ENCODE measurements at places on chromosomes 3 and 15.

DNA sequence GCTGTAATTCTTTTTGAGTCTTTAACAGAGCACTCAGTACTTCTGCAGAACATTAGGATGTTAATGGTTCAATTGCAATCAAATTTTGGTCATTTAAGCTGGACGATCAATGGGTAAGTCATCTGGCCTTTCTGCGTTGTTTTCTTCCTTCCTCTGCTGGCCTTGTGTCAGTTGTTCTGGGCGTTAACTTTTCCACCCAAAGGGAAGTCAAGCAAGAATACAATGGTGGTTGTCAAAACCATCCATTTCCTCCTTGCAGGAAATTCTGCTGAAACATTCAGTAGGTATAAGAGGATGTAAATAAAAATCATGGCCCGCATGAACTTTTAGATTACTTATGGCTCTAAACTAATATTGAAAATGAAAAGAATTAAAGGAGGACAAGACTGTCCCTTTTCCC is 584.0 kb downstream of the GRM7 start:
- no peak for DNase-seq

DNA sequence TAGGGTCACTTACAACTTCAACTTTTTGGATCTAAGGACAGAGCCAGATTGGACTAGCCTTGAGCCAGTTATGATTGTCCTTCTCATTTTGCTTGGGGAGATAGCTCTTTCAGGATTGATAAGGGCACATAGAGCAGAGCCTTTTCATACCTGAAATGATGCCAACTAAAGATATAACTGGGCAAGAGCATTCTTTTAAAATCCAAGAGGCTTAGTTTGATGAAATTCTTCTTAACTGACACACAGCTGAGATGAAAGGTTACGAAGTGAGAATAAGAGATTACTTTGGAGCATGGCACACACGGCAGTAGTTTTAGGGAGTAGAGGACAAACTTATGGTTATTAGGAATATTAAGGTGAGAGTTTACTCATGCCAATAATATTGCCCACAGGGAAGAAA is 12.7 kb downstream of the CD200 start:
- no peak for DNase-seq

GRCh38 chr15:65451989-65452388 is 29.2 kb upstream of the IGDCC4 start:
- no peak for DNase-seq

- no peak for DNase-seq
Measured at GRCh38 chr3:44001072-44001471, 240.6 kb upstream of the TOPAZ1 start.

DNA sequence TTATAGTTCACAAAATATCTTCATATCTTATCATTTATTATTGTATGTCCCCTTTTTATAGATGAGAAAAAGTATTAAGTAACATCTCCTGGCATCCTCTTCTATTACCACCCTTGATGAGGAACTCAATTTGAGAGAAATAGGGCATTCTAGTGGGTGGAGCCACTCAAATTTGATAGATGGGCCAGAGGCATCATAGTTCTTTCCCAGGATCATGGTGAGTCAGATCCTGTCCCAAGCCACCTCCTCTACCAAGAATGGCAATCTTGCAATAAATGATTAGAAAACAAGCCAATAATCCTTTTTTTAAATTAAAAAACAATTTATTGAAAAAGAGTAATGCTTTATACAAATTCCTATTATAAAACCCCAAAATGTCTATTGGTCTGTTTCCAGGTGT is 16.8 kb downstream of the CLDN1 start:
- DNase-seq = no peak

DNA sequence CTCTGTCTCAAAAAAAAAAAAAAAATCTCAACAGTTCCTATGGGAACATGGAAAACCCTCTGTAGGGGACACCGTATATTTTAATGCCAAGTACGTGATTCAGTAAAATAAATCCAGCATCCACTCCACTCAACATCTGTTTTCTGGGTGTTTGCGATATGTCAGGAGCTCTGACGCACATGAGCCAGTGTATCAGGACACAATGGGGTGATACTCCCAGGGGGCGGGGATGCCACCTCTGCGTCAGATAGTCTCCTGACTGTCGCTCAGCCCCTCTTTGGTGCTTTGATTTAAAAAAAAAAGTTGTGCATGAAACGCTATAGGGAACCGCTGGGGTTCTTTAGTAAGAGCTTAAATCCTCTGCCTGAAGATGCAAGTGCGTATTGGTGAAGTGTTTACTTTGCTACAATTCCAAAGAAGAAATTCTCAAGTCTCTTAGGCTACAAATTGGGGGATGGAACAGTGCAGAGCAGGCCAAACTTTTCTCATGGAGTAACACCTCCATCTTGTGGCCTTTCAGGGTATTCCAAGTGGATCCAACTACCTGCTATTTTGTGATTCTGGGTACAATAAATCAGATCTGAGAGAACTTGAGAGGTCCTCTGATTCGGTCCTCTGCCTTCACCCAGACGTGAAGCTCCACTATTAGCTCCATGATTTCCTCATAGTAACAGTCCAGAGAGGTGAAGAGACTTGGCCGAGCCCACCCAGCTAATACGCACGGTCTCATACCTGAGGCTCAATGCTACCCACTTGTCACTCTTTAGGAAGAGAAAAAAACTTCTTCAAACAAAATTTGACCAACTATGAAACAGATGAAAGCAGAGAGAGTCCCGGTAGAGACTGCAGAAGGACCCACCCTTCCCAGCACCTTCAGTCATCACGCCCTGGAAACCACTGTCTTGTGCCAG is 9.3 kb upstream of the NR2E3 start:
- DNase-seq = peak; percentile 75

DNA sequence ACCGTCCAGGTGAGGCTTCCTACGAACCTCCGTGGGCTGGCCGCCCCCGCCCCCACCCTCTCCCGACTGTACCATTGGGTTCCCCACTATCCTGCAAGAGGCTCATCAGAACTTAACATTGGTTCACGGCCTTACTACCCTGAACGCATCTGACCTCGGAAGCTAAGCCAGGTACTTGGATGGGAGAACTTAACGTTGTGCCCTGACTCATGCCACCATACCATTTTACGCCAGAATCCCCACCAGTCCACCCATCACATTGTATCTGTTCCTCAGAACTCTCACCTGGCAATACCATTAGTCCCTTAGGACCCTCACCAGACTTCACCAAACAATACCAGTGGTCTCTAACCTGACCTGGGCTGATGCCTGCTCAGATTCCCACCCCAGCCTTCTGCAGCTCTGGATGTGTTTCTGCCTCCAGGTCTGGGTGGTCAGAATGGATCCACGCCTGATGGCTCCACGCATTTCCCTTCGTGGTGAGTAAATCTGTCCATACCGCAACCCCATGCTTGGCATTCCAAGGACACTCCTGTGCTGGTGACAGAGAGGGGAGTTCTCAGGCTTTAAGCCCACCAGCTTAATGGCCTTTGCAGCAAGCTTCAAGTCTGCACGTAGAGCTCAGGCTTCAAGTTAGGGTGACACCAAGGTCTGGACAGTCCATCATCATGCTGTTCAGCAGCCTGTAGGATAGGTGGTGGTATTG is 562 bp downstream of the TCTA start:
- DNase-seq = peak; percentile 32

DNA sequence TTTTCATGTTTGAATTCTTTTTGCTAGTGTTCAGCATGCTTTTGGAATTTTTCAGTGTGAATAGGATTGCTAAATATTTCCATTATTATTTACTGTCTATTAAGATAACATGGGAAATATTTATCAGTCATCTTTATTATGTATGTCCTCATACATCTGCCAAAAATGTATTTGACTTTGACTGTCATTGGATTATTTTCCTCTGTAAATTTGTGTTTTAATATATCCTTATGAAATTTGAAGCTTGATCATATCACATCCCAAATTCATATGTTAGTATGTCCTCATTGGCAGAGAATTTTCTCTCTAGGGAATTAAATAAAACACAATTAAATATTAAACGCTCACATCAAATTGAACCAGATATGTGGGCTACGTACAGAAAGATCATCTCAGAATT is 32.3 kb upstream of the TRPC1 start:
- DNase-seq = no peak

GRCh38 chr15:77457191-77457904 is 36.7 kb downstream of the HMG20A start:
- DNase-seq = no peak
